ENCODE measurements at places on chromosomes 6 and 20.

- DNase-seq, result no peak
Measured at GRCh38 chr20:9256393-9256792, 187.5 kb downstream of the PLCB4 start.

GRCh38 chr6:160277546-160277945 is 18.9 kb upstream of the SLC22A2 start:
- DNase-seq, result no peak

DNA sequence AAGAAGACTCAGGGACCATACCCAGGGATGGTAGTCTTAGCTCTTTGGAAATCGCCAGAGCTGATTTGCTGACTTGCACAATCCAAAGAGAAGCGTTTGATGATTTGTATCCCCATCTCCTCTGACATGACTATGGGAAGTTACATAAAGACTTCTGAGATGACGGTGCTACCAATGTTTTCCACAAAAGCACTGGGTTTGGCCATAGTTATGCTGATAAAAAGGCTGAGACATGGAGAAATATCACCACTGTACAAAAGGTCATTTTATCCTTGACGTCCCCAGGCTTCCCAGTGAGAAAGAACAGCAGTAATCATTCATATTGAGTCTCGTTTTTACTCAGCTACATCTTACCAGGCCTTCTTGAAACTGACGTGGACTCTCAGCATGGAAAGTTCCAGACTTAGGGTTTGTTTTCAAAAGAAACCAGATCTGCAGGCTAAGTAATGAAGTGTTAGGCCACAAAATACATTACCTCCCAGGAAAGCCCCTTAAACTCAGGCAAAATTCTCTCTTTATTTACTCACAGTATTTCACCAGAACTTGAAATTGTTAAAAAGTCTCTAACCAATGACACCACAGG is 370.3 kb upstream of the JARID2 start:
- no peak for DNase-seq

DNA sequence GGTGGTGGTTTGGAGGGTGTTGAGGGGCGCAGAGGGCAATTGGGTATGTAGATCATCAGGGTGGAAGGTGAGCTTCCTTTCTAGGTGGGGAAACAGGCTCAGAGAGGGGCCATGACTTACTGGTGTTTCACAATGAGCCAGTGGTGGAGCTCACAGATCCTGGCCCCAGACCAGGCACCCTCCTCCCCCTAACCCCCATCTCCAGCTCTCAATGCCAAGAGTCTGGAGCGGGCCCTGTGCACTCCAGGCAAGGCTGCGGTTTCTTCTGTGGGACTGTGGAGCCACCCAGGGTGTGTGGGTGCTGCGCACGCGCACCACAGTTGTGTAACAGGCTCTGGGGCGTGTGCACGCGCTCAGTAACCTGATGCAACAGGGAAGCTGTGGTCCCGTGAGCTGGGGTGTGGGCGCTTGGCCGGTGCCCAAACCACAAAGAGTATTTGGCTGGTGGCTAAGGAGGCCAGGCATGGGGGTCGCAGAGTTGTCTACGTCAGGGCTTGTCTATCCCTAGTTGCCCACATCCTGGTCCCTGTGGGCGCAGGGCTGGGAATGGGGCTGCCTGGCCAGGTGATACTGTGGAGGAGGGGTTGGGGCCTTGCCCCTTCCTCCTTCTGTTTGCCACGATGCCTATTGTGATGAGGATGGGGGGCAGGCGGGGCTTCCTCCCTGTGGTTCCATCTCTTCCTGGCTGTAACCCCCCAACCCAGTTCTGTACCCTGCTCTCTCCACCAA is 37.5 kb upstream of the MRPS18A start:
- DNase-seq, result peak; percentile 42

- DNase-seq, result no peak
Measured at GRCh38 chr6:97626671-97627441, 343.8 kb upstream of the MMS22L start.

DNA sequence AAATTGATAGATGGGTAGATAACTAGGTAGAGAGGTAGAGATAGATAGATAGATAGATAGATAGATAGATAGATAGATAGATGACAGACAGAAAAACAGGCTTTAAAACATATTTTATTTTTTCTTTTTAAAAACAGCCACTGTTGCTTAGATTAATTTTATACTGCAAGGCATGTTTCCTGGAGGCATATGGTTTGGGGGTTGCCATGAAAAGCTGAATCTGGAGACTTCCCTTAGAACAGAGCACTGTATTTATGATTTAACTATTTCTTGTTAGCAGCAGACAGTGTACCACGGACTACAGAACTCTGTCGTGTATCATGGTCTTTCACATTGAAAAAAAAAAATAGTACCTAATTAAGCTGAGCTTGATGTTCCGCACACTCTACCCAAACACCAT is 38.8 kb downstream of the METTL24 start:
- DNase-seq, result no peak

DNA sequence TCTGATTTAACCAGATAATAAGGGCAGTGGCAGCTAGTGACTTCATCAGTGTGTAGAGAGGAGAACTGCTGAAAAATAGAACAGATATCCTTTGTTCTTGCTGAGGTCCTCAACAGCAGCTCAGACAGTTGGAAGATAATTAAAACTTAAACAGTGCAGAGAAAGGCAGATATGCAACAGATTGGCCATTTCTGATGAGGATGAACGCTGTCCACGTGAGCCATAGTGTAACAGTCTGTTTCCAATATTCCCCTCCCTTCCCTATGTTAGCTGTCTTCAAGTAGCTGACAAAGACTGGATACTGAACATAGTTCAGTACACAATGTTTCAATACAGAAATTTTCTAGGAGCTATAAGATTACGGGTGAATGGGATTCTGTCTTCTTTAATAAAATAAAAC is 291.4 kb downstream of the BTBD9 start:
- no peak for DNase-seq

DNA sequence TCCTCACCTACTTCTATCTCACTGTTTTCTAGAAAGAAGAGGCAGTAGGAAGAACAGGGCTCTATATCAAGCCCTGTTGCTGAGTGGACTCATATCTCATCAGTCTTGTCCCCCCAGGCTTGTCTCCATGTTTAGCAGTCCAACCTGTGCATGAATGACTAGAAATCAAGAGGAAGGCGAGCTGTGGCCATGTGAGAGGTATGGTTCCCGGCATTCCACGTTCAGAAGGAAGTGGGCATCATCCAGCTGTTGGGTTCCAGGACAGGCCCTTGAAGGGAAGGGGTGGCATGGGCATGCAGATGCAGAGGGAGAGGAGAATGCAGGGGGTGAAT is 176.6 kb downstream of the MRPL14 start:
- DNase-seq, result no peak

DNA sequence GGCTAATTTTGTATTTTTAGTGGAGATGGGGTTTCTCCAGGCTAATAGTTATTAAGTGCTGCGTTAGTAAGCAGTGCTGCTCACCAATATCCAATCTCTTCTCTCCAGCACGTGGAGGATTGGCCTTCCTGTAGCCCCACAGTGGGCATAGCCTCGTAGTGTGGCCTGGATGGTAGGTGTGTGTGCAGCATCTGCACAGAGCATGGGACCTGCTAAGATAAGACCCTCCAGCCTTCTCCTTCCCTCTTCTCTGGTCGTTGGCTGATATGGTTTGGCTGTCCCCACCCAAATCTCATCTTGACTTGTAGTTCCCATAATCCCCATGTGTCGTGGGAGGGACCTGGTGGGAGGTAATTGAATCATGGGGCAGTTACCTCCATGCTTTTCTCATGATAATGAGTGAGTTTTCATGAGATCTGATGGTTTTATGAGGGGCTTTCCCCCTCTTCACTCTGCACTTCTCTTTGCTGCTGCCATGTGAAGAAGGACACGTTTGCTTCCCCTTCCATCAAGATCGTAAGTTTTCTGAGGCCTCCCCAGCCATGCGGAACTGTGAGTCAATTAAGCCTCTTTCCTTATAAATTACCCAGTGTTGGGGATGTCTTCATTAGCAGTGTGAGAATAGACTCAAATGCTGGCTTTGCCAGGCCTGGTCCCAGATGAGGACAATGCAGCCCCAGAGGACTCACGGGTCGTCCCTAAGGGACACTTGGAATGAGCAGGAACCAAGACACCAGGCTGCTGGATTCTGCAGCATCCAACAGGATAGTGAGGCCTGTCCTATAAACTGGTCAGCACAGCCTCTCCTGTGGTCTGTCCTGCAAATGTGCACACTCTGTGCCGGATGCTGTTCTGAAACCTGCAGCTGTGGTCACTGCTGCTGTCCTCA is 63.4 kb upstream of the AFDN start:
- no peak for DNase-seq

- no peak for DNase-seq
Measured at GRCh38 chr6:106974336-106974998, at the start of gene CD24. Gene CD24, minus strand, starts transcription at chr6:106974729. Its CDS starts 83 bp downstream, at chr6:106974646.

GRCh38 chr6:117783279-117783678 is 108.0 kb downstream of the NUS1 start:
- DNase-seq, result no peak

DNA sequence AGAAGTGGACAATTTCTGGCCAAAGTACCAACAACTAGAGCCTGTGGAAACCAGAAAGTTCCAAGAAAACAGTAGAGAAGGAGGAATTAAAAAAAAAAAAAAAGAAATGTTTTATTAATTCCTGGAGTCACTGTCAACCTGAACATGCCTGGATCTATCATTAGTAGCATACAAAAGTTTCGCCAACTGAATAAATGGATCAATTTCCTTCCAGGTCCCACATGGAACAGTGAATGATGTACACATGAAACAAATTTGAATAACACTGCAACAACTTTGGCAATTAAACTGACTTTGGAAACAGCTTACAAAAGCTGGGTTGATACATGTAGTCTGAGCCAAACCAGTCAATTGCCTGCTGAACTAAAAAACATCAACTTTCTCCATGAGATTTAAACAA is 90.0 kb upstream of the HMGCLL1 start:
- no peak for DNase-seq

GRCh38 chr6:159943968-159944598 is 24.8 kb upstream of the IGF2R start:
- DNase-seq, result no peak

GRCh38 chr6:116354236-116354635 is 16.5 kb upstream of the DSE start:
- no peak for DNase-seq

DNA sequence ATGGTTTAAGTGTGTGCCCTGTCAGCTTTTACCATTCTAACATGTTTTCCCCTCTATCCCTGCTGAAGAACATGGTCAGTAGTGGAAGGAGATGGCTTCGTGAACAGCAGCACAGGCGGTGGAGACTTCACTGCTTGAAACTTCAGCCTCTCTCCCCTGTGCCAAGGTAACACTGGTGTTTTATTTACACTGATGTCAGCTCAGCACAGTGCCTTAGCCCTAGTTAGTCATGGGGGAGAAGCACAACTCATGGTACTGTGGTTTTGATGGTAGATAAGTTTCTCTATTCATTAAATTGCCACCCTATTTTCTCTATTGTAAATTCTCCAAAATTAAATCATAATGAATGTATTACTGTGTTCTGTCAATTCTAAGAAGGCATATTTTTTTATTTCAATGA is 56.6 kb downstream of the MTHFD1L start:
- no peak for DNase-seq

- no peak for DNase-seq
Measured at GRCh38 chr6:32906539-32906938, 34.3 kb downstream of the HLA-DMB start.

GRCh38 chr6:34587325-34587724 is 31.2 kb upstream of the SPDEF start:
- DNase-seq, result no peak

DNA sequence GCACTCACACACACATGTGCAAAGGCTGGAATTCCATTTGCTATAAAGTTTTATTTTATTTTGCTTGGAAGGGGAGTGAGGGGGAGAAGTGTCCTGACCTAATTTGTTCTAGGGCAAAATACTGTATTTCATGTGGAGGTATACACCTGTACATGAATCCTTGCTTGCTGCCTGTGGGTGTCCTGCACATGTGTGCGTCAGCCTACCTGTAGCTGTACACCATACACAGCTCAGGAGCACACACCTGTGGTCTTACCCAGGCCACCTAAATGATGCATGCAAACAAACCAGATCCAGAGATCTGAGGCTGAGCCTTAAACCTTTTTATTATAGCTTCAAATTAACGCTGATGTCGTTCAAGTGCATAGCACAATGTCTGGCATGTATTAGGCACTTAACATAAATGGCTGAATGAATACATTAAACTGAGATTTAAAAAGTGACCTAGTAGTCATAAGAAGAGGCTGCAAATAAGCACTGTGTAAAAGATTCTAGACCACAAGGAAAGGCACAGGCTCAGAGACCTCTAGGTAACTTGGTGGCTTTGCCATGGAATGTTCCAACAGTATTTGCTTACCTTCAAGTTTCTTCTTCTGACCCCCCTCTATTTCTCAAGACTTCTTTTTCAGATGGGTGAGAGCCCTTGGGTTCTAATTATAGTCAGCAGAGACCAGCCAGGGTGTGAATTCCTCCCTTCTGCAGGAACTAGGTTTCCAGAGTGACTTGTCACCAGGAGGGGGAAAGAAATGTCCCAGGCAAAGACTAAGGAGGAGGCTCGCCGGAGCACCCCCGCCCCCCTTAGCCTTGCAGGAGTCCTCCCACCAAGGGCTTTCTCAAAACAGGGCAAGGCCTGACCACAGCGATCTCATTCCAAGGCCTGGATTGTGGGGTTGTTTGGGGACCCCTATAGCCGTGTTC is 13.4 kb downstream of the FOXC1 start:
- DNase-seq, result no peak

- no peak for DNase-seq
Measured at GRCh38 chr6:51571168-51571567, 516.2 kb downstream of the PKHD1 start.

DNA sequence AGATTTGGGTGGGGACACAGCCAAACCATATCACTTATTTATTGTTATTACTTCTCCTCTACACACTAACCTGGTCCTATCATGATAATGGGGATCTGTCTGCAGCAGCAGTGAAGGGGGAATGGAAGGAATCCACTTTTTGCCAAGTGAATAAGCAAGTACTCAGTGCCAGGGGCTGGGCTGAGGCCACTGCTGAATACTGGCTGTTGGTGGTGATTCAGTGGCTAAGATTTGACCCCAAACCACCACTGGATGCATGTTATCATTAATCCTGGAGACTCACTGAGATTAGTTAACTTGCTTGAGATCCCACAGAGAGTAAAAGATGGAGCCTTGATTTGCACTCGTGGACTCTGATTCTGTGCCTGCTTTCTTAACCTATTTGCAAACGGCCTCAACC is 127.7 kb downstream of the TSHZ2 start:
- no peak for DNase-seq

DNA sequence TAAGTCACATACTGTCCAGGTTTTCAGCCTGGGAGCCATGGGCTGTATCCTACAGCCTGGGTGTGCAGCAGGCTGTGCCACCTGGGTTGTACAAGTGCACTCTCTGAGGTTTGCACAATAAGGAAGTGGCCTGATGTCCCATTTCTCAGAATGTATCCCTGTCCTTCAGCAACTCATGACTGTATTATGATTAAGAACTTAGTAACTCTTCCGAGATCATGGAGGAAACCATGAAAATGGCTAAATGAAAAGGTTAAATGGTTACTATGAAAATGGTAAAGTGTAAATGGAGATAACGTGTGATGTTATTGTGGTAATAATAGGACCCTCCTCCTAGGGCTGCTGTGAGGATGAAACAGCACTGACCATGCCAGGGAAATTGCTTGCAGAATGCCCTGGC is 227.6 kb downstream of the ANKRD60 start:
- no peak for DNase-seq

GRCh38 chr20:9230406-9230805 is 161.5 kb downstream of the PLCB4 start:
- no peak for DNase-seq

Measured in T-helper 9 cell (primary cell).